Gastroesophageal sphincter (tissue), 4 donors: ENCODE measurements at places on chromosomes 5 and 9.

GRCh38 chr5:2307631-2308030 is 424.9 kb upstream of the IRX4 start:
- H3K36me3 ChIP-seq = no peaks in the 10 kb centered on the region
- no peak overlapping the region for H3K4me3 ChIP-seq
- no peaks in the 10 kb centered on the region for H3K4me1 ChIP-seq
- peaks cover 14% of the 10 kb centered on the region for H3K27me3 ChIP-seq

DNA sequence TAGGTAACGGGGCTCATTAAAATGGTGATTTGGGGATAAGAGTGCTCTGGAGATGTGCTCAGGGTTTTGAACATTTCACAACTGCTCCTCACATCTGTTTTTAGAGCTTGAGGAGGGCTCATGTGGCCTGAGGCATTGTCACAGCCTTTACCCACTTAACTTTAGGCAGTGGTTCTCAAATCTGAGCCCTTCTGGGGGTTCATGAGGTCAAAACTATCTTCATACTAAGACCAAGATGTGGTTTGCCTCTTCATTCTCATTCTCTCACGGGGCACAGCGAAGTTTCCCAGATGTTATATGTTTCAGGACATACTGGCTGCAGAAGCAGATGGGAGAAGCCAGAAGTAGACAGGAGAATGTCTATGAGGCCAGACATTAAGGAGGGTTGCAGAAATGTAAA is 38.4 kb downstream of the STXBP1 start:
- ATAC-seq = no peak
- no peak overlapping the region for H3K4me3 ChIP-seq
- H3K27ac ChIP-seq = no peak overlapping the region
- no peaks in the 10 kb centered on the region for H3K4me1 ChIP-seq
- peaks cover 39% of the 10 kb centered on the region for H3K36me3 ChIP-seq

DNA sequence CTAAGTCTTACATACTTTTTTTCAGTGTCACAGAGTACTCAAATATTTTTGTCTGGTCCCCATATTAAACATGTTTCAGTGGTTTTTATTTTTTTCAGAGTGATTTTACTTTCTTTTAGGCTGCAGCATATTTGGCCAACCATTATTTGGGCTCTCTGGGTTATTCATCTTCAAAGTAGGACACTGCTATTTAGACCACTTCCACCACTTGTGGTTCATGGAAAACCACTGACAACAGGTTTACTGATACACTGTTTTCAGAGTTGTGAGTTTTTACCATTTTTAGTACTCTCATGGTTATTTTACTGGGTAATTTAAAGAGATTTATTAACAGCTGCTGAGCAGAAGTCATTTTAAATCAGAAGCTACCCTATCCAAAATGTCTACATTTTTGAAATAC is 437.6 kb downstream of the KIAA0825 start:
- no peaks in the 10 kb centered on the region for H3K36me3 ChIP-seq
- no peak overlapping the region for H3K4me3 ChIP-seq
- H3K27ac ChIP-seq = no peak overlapping the region
- no peaks in the 10 kb centered on the region for H3K4me1 ChIP-seq

DNA sequence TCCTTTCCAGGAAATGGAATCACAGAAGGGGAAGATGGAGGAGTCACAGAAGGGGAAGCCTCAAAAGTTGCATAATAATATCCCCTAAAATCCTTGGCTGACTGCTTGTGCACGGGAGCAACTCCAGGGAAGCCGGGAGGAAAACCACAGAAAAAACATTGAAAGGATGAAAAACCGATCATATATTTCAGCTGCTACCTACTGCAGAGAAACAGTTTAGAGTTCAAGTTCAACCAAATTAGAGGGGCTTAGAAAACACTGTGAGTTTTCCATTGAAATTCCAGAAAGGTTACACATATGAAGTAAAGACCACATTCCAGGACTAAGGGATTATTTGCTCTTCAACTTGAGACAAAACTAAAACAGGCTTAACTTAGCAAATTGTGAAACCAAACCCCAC is 37.6 kb upstream of the MTAP start:
- H3K4me1 ChIP-seq = no peaks in the 10 kb centered on the region
- H3K27ac ChIP-seq = no peak overlapping the region
- H3K4me3 ChIP-seq = no peak overlapping the region
- no peak for ATAC-seq

DNA sequence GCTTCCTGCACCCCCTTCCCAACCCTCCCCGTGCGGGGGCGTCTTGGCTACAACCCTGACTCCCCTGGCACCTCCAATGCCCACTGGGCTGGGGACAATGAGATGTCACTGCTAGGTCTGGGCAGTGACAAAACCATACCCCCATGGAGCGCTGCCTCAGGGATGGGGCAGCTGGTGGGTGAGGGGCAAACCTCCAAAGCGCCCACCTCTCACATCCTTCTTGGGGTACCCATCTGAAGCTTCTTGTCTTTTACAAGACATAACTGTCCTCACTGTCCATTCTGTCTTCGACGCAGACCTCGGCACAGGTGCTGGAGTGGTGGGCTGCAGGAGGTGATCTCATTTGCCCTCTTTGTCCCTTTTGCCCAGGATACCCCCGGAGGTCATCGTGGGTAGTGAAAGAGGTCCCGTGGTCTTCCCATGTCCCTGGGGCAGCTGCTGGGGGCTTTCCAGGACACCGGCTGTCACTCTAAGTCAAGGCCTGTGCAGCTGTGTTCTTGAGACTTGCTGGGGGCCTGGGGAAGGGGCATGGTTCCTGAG is 27.8 kb upstream of the CSF1R start:
- ATAC-seq = no peak
- H3K36me3 ChIP-seq = no peaks in the 10 kb centered on the region
- H3K4me1 ChIP-seq = no peaks in the 10 kb centered on the region
- no peak overlapping the region for H3K27ac ChIP-seq
- peaks cover 3% of the 10 kb centered on the region for H3K27me3 ChIP-seq

DNA sequence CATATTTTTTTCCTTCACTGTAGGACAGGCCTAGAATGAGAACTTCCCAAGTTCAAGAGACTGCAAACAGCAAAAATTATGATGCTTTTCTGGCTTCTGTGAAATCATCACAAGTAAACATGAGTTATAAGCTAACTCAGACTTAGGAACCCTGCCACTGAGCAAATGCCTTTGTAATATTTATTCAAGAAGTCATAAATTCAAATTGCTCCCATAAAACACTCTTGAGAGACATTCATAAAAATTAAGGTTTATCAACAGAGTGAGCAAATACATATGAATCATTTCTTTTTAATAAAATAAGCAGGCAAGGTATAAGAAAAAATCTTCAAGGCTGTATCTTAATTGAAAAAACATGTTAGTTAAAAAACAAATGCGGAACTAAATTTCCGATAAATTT is 124.2 kb downstream of the GNA14 start:
- no peaks in the 10 kb centered on the region for H3K27me3 ChIP-seq
- ATAC-seq = no peak
- no peak overlapping the region for H3K27ac ChIP-seq
- H3K36me3 ChIP-seq = no peaks in the 10 kb centered on the region
- no peak overlapping the region for H3K4me3 ChIP-seq
